ENCODE measurements at places on chromosomes 12 and 14.
A peak's percentile ranks its signal among the peaks of the same experiment; 100 is the strongest.

DNA sequence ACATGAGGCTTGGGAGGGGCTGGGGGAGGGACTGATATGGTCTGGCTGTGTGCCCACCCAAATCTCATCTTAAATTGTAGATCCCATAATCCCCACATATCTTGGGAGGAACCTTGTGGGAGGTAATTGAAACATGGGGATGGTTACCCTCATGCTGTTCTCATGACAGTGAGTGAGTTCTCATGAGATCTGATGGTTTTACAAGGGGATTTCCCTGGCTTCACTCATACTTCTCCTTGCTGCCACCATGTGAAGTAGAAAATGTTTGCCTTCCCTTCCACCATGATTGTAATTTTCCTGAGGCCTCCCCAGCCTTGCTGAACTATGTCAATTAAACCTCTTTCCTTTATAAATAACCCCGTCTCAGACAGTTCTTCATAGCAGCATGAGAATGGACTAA lies 362.9 kb downstream of the PCNX1 start:
- no peak for DNase-seq

GRCh38 chr14:64722842-64723447 lies 18.7 kb downstream of the PLEKHG3 start:
- DNase-seq: no peak

DNA sequence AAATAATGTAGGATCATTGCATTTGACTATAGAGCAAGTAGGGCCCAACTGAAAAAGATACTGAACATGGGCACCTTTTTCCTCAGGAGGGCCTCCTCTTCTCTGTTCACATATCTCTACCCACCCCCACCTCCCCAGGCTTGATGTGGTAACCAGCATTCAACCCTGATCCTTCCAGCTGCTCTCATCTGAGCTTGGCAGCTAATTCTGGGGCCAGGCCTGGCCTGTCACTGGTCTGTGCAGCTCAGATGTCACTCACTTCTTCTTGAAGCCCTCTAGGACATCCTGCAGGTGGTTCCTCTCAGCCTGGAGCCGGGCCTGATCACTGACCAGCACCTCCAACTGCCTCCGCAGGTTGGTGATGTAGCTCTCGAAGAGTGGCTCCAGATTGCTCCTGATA lies 2.1 kb downstream of the KRT84 start:
- no peak for DNase-seq

GRCh38 chr12:94109160-94109559 lies 39.2 kb upstream of the PLXNC1 start:
- DNase-seq: peak; percentile 33

- peak; percentile 84 for DNase-seq
These were observed 69.2 kb downstream of the RASSF3 start for GRCh38 chr12:64679487-64680001.

- no peak for DNase-seq
These were observed 220.5 kb downstream of the PELI2 start for GRCh38 chr14:56338674-56339073.

DNA sequence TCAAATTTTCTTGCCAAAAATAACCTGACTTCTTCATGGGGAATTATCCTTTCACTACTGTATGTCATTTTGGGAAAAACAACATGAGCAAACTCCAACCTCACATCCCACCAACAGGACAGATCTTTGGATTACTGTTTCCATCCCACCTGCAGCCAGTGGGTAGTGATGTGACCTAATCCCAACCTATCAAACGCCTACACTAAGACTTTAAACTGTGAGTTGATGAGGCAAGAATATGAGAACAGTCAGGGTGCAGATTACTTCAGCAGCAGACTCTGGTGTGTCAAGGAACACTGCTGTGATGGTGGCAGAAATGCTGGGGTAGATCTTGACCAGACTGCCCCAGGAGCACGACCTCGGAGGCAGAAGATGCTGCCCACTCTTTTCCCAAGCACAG lies 293.2 kb downstream of the DUSP6 start:
- DNase-seq: no peak

- peak; percentile 87 for DNase-seq
These were observed 38.0 kb downstream of the PTGER2 start for GRCh38 chr14:52352061-52352491.

GRCh38 chr12:24133384-24133783 lies 183.9 kb upstream of the SOX5 start:
- DNase-seq: no peak

DNA sequence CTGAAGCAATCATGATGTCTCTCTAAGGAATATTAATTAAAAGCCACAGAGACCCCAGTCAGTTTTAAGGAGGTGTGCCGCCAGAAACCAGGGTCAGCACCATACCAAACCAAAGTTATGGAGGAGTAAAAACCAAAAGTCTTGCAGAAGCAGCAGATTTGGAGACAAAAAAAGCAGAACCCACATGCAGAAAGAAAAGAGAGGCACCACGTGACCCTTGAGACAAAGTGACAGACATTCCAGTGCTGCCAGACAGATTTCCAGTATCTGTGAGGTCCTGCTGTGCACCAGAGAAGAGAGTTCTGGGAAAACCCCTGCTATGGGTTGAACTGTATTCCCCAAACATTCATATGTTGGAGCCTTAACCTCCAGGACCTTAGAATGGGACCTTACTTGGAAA lies 59.7 kb downstream of the CAPZA3 start:
- peak; percentile 22 for DNase-seq

DNA sequence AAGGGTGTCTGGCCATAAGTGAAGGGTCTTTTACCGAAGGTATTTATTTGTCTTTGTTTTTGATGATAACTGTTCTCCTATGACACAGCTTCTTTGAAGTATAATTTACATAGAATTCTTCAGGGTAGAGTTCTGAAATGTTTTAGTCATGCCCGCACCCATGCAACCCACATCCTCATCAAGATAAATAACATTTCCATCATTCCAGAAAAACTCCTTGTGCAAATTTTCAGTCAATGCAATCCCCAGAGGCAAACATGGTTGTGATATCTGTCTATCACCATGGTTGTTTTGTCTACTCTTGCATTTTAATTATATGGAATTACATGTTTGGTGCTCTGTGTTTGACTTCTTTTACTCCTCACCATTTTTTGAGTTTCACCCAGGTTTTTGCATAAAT lies 837.8 kb downstream of the AACS start:
- no peak for DNase-seq

All from kidney tubule cell (primary cell).